Psoas muscle (tissue), 8 donors: ENCODE measurements at places on chromosomes 13 and 19. TPM values are rescaled to one million over a fixed set of nuclear protein-coding genes. Genes with fewer than 3 reads are reported as not detected.

CGB2 gene
- total RNA-seq: not detected

SMIM17 gene
- total RNA-seq: not detected

TNNT1 gene
- 7,142 TPM for total RNA-seq

CYP4F12 gene
- total RNA-seq: not detected

DLL3 gene
- total RNA-seq: not detected

ZNF677 gene
- 6.8 TPM for total RNA-seq

UPK1A gene
- not detected for total RNA-seq

ARL11 gene
- total RNA-seq: 0.71 TPM

- no peak for DNase-seq
Measured at GRCh38 chr13:111632906-111633305, 312.5 kb downstream of the TEX29 start.

GRCh38 chr13:48244159-48244558, 11.2 kb downstream of the ITM2B start:
- DNase-seq: no peak

GRCh38 chr13:47665043-47665442, 336.0 kb downstream of the SUCLA2 start:
- DNase-seq: no peak

DNA sequence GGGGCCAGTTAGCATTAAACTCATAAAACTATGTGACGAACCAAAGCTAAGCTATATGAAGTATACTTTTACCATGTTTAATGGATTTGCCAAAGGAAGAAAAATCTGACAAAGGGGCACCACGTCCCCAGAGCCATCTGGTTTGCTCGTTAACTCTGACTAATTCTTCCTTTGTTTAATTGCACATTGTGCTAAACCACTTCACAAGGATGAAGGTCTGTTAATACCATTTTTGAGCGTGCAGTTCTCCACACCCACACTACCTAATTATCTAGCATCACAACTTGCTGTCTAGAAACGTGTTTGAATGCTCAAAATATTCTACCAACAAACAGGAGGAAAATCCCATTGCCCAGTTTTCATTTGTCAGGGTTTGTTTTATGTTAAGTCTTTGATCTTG, 74.8 kb downstream of the COL4A1 start:
- no peak for DNase-seq

- DNase-seq: no peak
Measured at GRCh38 chr13:53191091-53191490, 162.5 kb downstream of the OLFM4 start.

DNA sequence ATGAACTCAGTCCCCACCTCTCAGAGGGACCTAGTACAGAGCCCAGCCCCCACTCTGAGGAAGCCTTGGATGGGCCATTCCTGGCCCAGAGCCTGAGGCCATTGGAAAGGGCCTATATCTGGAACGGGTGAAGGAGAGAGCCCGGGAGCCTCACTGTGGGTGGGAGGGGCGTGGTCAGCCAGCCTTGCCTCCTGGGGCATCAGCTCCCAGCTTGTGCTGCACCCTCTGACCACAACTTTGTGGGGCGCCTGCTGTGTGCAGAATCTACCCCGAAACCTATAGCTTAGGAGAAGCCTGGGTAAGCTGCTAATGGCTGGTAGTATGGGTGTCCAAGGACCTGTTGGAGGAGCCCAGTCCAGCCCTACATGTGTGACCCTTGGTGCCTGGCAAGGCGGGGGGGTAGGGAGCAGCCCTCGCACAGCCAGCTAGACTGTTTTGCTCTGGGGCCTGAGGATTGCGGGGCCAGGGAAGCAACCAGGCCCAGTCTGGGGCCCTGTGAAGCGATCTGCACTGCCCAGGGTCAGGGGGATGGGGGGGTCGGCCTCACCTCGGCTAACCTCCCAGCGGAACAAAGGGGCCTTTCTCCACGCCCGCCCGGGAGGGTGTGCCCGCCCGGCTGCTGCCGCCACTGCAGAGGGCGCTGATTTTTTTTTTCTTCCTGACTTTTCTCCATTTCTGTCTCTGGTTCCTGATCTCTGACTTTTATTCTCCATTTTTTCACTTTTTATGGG, 42.3 kb downstream of the LYL1 start:
- no peak for DNase-seq

- DNase-seq: peak; percentile 77
Measured at GRCh38 chr19:752652-753517, 2.0 kb downstream of the MISP start.

- DNase-seq: no peak
Measured at GRCh38 chr13:108711386-108711785, 82.0 kb downstream of the MYO16 start.

DNA sequence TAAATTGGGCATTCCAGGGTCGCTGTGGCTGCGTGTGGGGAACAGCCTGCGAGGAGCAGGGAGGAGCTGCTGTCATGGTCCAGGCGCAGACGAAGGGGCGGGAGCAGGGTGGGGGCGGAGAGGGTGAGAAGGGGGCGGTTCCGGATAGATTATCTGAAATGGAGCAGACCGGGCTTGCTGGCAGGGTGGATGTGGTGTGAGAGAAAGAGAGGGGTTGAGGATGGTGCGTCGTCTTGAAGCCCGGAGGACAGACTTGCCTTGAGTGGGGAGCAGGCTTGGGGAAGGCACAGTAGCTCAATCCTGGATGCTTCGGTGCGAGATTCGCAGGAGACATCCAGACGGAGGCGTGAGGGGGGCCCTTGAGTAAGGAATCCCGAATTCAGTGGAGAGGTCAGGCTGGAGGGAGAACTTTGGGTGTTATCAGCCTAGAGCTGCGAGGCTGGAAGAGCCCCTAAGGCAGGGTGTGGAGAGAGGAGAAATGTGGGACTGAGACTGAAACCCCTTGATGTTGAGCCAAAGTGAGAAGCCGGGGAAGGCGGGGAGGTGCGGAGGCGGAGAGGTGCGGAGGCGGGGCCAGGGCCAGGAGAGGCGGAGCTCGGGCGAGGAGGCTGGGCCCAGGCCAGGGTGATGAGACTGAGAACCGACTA, 40.6 kb downstream of the DPF1 start:
- DNase-seq: peak; percentile 67

- no peak for DNase-seq
Measured at GRCh38 chr19:15159251-15159650, 41.5 kb downstream of the NOTCH3 start.

GRCh38 chr13:64283926-64284325, 2868.3 kb upstream of the PCDH20 start:
- no peak for DNase-seq

- no peak for DNase-seq
Measured at GRCh38 chr19:51194527-51195315, 30.2 kb upstream of the CD33 start.

DNA sequence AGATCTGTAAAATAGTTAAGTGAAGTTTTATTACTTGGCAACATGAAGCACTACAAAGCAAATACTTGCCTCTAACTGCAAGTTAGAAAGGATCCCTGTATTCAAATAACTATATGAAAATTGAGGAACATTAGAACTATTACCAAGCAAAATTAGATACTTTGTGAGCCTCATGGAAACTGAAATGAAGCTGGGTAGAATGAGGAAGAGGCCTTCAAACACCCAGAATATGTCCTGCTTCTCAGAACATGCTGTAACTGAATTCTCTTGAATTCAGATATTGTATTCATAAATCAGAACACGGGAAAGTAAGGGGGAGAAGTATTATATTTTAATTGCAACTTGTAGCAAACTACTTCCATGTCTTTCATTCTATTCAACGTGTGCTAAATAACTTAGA, 947.9 kb downstream of the PCDH17 start:
- no peak for DNase-seq

DNA sequence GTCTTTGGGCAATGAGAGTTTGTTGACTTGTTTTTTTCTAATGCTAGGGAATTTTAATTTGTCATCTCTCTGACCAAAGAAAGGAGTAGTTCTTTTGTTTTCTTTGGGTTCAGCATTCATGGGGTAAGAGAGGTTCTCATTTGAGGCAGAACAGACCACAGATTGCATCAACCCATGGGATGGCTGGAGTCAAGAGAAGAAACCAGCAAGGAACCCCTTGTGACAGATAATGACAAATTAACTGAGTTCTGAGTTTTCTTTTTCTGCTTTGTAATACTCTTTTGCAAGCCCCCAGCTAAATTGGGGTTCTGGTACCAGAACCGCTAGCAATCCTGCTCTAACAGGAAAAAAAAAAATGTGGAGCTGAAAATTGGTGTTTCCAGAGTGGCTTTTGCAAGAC, 864.1 kb downstream of the DIAPH3 start:
- DNase-seq: no peak

DNA sequence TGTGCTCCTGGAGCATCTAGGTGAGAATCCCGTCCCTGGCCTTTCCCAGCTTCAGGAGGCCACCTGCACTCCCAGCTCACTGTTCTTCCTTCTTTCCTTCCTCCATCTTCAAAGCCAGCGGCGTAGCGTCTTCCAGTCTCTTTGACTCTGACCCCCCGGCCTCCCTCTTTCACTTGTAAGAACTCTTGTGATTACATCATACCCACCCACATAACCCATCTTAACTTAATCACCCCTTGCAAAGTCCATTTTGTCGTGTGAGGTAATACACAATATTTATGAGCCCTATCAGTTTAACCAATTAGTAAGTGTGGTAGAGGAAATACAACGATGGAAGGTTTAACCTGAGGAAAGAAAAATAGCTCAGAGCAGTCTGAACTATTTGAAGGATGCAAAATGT, 4.6 kb upstream of the CDC16 start:
- no peak for DNase-seq

DNA sequence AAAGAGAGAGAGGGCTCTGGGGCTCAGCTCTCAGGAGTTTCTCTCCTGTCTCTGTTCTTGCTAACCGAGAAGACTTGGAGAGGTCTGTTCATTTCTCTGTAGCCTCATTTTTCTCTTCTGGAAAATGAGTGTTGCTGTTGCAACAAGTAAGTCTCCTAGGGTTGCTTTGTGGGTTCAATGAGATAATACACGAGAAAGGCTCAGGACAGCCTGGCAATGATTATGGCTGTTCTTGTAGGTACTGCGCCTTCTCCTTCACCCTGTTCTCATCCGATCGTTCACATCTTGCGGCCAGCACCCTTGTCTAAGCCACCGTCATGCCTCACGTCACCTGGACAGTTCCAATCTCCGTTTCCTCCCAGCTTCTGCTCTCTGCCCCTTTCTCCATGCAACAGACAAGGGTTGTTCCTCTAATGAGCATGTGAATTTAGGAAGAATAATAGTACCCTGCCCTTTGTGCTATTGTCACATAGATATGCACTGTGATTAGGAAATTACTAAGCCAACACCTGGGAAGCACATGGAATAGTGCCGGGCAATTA, 4.2 kb downstream of the C5AR1 start:
- DNase-seq: no peak

DNA sequence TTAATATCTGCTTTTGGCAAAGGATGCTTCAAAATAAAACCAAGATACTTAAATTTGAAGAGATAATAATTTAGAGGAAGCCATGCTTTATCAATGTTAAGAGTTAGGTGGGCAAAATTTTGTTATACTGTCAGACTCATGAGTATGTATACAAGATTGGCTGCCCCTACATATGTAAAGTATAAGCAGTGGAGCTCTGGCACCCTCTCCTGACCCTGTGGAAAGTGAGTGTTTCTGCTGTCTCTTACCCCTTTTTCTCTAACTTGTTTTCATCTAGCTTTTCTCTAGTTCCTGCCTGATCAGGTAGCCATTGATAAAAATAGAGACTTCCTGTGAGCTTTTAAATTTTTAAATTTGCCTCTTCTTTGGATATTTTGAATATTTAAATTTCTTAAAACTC, 710.9 kb upstream of the SPRY2 start:
- DNase-seq: no peak

GRCh38 chr13:108609353-108609752, 20.1 kb upstream of the MYO16 start:
- no peak for DNase-seq

- no peak for DNase-seq
Measured at GRCh38 chr13:37413161-37413560, 185.4 kb downstream of the POSTN start.

DNA sequence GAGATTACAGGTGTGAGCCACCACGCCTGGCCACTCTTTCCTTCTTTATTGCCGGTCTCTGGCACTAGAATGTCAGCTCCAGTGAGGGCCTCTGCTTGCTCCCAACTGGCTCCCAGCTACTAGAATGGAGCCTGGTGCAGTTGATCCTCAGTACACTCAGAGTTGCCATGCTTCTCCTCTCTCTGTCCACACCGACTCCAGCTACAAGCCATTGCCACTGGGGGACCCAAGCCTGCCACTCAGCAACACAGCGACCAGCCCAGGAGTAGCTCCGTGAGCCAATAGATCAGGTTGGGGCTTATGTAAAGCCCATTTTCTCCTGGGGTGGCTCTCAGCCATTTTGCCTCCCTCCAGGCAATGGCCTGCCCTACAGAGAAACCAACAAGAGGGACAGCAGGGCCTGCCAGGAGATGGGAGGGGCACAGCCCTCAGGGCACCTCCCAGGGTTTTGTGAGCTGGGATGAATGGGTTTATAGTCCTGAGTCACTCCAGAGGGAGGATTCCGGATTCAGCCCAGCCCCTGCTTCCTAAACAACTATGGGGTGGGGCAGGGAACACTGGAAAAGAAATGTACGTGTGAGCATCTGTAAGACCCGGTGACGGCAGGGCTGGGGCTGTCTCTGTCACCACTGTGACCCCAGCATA, 36.5 kb downstream of the OPA3 start:
- DNase-seq: no peak

- no peak for DNase-seq
Measured at GRCh38 chr13:44044547-44045179, 165.0 kb downstream of the LACC1 start.

DNA sequence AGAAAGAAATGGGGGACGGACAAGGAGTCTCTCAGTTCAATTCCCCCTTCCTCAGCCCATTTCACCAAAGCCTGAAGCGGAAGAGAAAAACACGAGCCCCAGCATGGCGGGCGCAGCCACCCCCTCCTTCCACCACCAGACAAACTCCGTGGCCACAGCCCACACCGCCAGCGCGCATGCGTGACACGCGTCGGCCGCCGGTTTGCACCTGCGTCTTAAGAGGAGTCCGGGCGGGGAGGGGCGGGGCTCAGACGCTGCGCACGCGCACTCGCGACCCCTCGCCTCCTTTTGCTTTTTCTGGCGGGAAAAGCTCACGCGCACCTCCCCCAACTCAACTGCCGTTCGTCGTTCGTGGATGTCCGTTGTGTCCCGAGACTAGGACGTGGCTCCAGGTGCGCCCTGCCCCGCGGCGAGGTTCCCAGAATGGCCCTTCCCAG, at the start of gene KASH5:
TSS of gene KASH5 (plus strand) at position 314 of the 437 bp plus-strand sequence. CDS start 2,635 bp downstream, outside the sequence.
- peak; percentile 83 for DNase-seq

GRCh38 chr19:28103921-28104320, 1109.0 kb downstream of the UQCRFS1 start:
- DNase-seq: no peak

- DNase-seq: no peak
Measured at GRCh38 chr19:14511229-14511593, 7.0 kb downstream of the DNAJB1 start.
